ENCODE measurements at places on chromosomes 3 and 15.

DNA sequence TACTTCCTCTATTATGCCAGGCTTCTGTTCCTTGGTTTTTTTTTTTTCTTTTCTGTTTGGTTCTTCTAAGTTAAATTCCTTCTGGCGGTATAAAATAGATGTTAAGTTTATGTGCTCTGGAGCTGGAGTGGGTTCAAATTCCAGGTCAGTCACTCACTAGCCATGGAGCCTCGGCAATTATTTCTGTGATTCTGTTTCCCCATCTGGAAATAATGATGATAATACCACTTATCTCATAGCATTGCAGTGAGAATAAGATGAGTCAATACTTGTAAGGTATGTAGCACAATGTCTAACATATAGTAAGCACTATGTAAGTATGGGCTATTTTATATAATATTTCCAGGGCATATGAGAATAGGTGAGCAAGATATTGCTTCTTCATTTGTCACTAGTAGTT lies 33.2 kb upstream of the ZDHHC23 start:
- DNase-seq, result no peak

DNA sequence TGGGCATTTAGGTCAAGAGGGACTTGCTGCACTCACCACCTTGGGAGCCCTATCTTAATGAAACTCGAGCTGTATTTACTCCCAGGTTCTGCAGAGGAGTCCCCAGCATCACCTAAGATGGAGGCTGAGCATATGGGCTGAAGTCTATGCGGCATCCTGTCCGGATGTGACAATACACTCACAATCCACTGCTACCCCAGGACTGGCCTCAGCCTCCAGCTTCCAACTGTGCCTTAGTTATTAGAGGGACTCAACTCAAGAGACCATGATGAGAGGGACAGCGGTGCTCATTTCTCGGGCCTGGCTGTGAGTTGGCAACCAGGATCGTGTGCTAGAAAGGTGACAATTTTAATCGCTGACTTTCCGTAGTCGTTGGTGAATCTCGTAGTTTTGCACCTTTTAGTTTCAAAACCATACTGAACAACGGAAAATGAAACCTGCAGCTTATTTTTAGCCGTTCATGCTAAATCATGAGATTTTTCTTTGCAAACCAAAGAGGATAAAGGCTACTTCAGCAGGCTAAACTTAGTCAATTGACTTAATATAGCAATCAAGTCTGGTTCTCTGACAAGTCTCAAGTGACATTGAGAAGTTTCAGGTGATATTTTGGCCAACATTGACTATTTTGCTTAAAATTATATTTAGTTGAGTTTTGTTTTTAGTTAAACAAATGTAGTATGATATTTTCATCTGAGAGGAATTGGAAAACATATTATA lies 11.1 kb downstream of the ZBTB38 start:
- DNase-seq, result no peak

- DNase-seq, result no peak
Observed at GRCh38 chr15:81752546-81752942, 293.3 kb downstream of the MEX3B start.

- no peak for DNase-seq
Observed at GRCh38 chr3:153061938-153062528, 100.0 kb upstream of the RAP2B start.

GRCh38 chr3:155748611-155749365 lies 3.9 kb upstream of the PLCH1 start:
- no peak for DNase-seq

DNA sequence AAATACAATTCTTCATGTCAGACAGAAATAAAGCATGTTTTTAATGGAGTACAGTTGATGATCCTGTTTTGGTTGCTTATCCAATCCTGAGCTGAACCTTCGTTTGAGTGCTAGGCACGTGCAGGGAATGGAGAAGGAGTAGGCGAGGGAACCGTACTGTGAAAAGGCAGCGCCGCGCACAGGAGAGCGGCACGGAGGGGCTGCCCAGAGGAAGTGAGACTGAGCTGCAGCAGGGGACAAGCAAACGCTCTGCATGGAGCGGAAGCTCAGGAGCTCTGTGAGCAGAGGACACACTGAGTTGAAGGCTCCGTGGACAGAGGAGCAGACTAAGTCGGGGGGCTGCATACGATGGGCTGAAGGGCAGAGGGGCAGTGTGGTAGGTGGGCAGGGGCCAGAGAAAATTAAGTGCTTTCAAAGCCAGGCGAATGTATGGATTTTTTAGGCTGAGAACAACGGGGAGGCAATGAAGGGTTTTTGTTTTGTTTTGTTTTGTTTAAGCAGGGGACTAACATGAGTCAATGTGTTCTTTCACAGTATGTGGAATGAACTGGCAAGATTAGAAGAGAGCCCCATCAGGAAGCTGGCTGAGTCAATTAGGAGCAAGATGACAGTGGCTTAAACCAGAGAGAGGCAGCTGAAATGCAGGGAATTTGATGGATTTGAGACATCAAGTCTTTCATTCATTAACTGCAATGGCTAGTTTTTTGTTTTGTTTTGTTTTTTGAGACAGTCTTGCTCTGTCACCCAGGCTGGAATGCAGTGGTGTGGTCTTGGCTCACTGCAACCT lies 23.8 kb upstream of the TM2D3 start:
- no peak for DNase-seq

- no peak for DNase-seq
Observed at GRCh38 chr3:196966526-196967401, 1.9 kb downstream of the PIGZ start.

DNA sequence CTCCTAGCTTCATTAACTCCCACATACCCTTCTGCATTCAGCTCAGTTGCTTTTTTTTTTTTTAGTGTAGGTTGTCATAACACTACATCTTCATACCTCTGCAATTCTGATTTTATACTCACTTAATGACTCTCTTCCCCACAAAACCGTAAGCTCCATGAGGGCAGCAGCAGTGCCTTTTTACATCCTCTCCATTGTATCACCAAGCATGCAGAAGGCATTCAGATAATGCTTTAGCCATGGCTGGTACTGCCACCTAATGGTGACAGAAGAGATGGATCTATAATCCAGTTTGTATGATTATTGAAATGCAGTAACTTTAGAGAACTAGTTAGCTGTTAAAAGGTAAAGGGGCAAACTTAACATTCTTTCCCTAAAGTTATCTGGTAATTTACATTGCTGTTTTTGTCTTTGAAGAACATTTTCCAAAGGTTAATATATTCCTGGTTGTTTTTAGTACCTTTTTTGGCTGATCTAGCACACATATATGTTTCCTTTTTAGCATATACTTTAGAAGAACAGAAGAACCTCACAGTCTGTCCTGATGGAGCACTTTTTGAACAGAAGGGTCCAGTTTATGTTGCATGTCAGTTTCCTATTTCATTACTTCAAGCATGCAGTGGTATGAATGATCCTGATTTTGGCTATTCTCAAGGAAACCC lies 36.8 kb downstream of the ATP1B3 start:
- DNase-seq, result peak; percentile 36

GRCh38 chr3:122826278-122826677 lies 31.4 kb downstream of the SLC49A4 start:
- no peak for DNase-seq

GRCh38 chr15:39404767-39405181 lies 176.1 kb upstream of the THBS1 start:
- no peak for DNase-seq

DNA sequence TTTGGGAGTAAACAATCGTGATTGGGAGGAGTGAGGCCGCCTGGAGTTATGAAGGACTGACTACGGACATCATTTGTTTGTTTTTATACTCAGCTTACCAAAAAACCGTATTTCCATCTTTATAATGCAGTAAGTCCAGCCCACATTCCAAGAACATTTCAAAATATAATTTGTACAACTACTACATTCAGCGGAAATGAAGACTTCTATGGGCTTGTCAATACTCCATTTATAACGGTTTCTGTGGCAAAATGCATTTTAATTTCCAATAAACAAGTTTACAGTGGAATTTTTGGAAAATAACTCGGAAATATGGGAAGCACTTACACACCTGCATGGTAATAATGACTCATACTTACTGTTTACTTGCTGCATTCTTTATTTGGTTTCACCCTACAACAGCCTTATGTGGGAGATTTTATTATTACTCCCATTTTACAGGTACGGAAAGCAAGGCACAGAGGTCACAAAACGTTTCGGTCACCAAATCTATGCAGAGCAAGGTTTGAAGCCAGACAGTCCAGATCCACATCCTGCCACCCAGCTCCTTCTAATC lies 62.3 kb downstream of the LDHAL6B start:
- no peak for DNase-seq

GRCh38 chr15:83365370-83365938 lies 81.0 kb upstream of the BNC1 start:
- DNase-seq, result no peak

- DNase-seq, result no peak
Observed at GRCh38 chr3:6739288-6739687, 121.6 kb upstream of the GRM7 start.

DNA sequence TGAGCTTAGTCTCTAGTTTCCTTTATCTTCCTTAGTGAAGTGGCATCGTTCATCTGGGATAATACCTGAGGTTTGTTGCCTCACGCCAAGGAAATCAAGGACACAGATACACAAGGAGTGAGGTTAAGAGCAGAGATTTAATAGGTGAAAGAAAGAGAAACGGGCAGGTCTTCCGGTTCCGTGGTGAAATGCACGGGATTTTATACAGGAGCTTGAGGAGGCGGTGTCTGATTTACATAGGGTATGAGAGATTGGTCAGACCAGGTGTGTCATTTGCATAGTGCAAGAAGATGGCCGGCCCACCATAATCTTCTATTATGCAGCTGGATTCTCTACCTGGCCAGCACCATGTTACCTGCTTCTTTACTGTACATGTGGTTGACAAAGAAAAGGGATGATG lies 17.2 kb downstream of the ARRDC4 start:
- no peak for DNase-seq

DNA sequence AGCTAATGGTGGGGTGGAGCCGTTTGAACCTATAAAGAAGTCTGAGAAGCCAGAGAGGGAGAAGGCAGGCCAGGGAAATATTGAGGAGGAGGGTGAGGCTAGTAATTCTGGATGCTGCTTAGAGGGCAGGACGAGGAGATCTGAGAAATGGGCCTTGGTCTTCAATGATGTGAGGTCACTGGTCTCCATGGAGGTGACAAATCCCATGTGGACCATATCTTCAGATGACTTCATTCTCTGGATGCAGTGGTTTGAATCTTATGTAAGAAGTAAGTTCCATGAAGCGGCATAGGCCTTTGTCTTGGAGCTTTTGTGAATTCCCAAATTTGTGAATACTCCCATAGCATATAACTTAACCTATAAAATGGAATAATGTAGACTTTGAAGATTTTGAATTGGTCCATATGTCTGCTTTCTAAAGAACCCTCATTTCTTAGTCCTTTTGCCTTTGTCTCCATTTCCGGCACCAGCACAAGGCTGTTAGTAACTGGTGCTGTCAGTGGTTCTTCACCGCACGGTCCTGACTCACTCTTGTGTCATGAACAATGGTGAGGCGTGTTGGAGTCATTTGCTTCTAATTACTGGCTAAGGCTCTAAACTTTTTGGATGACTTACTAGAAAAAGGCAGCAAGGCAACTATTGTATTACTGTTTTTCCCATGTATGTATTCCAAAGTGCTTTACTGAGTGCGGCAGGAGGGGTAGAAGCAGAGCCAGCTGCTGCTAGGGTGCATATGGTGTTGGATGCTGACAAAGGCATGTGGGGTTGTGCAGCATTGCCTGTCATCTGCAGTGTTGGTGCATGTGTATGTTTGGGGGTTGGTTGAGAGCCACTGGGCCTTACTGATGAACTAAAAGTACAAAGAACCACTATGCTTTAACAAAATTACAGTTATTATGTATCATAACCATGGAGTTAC lies 279.3 kb upstream of the C2CD4B start:
- DNase-seq, result no peak

DNA sequence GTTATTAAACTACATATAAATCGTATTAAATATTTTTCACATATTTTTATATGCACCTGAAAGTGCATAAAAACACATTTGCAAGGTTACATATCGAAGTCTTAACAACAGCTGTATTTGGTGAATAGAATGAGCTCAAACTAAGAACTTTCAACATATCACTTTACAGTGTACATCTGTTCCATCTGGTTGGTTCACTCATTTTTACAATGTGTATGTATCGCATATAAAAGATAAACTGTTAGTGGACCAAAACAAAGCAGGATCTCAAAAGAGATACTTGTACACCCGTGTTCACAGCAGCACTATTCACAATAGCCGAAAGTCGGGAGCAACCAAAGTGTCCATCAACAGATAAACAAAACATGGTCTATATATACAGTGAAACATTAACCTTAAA lies 55.8 kb downstream of the TBL1XR1 start:
- no peak for DNase-seq

- peak; percentile 28 for DNase-seq
Observed at GRCh38 chr3:195270079-195270816, 711 bp downstream of the XXYLT1 start.

GRCh38 chr15:35992791-35993190 lies 446.8 kb upstream of the DPH6 start:
- no peak for DNase-seq

- DNase-seq, result no peak
Observed at GRCh38 chr3:193783166-193783896, 190.3 kb downstream of the OPA1 start.

DNA sequence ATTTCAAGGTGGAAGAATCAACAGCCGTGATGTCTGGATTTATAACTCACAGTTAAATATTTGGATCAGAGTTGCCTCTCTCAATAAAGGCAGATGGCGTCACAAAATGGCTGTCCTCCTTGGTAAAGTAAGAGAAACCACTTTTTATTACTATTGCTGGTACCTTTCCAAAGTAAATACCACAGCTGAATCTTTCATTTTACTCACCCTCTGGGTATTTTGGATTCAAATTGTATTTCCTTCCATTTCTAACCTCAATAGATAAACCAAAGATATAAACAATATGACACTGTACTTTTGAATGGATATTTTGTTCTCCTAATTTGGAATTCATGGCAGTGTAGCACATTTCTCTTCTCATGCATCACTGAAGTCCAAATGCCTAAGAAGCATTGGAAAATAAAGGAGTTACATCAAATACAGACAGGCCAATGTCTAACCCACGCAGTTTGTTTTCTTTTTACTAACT lies 29.5 kb downstream of the KLHL24 start:
- DNase-seq, result no peak
